ENCODE measurements at places on chromosomes 2 and 18. TPM values are rescaled to one million over a fixed set of nuclear protein-coding genes. Genes with fewer than 3 reads are reported as not detected.

Gene TMEM37
- 2.9 TPM for total RNA-seq

Gene POTEJ
- not detected for total RNA-seq

Gene SOX11
- not detected for total RNA-seq

Gene STAT4
- total RNA-seq = 2.5 TPM

Gene UGT1A6
- not detected for total RNA-seq

- no peak for DNase-seq
These were observed 37.3 kb upstream of the CREB1 start for GRCh38 chr2:207492461-207492860.

DNA sequence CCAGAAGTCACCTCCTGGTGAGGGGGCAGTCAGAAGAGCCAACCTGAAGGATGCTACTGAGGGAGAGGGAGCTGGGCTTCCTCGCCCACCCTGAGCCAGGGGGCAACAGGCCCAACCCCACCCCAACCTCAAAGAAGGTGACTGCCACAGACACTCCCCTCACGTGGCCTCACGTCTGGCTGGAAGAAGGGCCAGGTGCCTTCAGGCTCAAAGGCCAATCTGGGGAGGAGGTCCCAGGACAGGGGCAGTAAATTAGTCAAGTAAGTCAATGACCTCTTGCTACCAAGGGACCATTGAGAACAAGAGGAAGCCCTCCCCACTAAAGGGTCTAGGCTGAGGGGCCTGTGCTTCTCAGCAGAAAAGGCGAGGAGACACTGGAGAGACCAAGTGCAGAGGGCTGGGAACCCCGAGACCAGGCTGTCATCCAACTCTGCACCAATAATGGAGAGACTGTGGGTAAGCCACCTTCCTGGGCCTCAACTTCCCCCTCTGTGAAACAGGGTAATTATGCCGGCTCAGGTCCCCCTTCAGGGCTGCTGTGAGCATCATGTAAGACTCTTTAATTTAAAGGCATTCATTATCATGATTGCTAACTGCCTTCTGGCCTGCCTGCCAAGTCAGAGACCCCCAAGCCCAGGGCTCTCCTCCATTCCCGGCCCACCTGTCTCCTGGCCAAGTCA lies 20.2 kb upstream of the TNS1 start:
- DNase-seq = peak; percentile 66

DNA sequence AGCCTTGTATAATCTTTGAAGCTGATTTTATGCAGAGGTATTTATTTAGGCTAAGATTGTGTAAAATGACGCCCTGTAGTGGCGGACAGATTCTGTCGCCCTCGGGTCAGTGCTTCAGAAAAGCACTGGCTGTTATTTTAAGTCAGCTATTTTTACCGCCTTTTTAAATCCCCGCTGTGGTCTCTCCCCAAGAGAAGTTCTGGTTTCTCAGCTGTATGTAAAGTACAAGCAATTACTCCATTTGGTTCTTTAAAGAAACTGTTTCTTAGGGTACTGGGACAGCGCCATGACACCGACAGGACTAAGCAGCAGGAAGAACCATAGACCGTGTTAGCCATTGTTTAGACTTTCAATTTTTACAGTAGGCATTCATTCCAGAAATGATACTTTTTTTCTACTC lies 65.0 kb downstream of the UGGT1 start:
- no peak for DNase-seq

DNA sequence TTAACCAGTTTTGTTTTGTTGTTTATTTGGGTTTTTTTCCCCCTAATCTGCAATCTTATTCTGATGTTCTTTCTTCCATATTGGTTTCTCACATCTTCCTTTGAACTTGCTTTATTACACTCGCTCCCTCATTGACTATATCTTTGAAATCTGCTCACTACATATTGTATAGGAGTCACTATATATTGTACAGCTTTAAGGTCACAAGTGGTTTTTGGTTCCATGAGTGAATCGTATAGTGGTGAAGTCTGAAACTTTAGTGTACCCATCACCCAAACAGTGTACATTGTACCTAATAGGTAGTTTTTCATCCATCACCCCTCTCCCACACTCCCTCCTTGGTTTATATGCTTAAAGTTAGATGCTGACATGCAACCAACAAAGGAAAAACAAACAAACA lies 11.3 kb upstream of the BZW1 start:
- DNase-seq = no peak

DNA sequence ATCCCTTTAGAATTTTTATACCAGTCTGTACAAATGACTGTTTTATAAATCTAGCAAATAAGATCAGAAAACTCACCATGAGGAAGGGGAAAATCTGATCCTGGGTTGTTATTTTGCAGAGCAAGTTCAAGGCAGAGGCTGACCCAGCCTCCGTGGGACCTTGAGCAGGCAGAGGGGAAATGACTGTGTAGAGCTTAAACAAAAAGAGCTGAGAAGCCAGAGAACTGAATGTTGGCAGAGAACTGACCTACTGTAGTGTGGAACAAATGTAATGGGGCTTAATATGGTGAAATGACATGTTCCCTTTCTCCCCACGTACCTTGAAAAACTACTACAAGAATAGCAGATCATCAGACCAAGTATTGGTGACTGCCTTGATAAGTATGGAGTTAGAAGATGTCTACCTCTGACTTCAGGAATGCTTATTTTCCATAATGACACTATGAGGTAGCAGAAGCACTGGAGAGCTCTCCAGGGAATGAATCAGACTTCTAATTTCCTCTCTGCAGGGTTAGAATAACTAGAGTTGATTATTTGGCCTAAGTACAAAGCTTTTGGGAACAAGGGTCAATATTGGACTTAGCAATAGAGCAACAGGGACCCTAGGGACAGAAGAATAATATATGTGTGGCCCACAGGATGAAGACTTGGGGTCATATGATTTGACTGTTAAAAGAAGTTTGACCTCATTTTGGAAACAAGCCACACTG lies 304.4 kb downstream of the CCDC178 start:
- DNase-seq = no peak

GRCh38 chr2:47009253-47009767 lies 93.7 kb upstream of the MCFD2 start:
- no peak for DNase-seq

- no peak for DNase-seq
These were observed 267.6 kb upstream of the CYP26B1 start for GRCh38 chr2:72415241-72415661.

GRCh38 chr18:79402977-79403722 lies 7.4 kb downstream of the NFATC1 start:
- peak; percentile 94 for DNase-seq

All from posterior vena cava (tissue), 2 donors.